Aortic smooth muscle cell (primary cell): ENCODE measurements at places on chromosomes 3 and 15. TPM values are rescaled to one million over a fixed set of nuclear protein-coding genes. Genes with fewer than 3 reads are reported as not detected.

The CDHR4 gene
- total RNA-seq = 0.06 TPM in 1 of 2 replicates, not detected in the other

The CHAC1 gene
- 2.8 and 5.3 TPM in 2 replicates for total RNA-seq

The SUSD5 gene
- 4.8 and 6.1 TPM in 2 replicates for total RNA-seq

The FAM174B gene
- total RNA-seq = 4.4 and 5.0 TPM in 2 replicates

The PPARG gene
- total RNA-seq = 8.1 and 14.3 TPM in 2 replicates

The ZNF710 gene
- total RNA-seq = 5.5 and 6.9 TPM in 2 replicates

The MOBP gene
- not detected in 2 replicates for total RNA-seq

The PGBD4 gene
- 2.2 and 2.4 TPM in 2 replicates for total RNA-seq

The ROPN1B gene
- total RNA-seq = not detected in 2 replicates

The SLC9C1 gene
- total RNA-seq = 0.13 and 0.44 TPM in 2 replicates

The TRAIP gene
- 2.2 and 5.2 TPM in 2 replicates for total RNA-seq

The DUOXA2 gene
- total RNA-seq = not detected in 2 replicates

The STIMATE gene
- 15.8 and 16.5 TPM in 2 replicates for total RNA-seq

The CKMT1A gene
- not detected in 2 replicates for total RNA-seq

The TLNRD1 gene
- 3.9 and 4.6 TPM in 2 replicates for total RNA-seq

The GABRR3 gene
- not detected in 2 replicates for total RNA-seq

The CD96 gene
- under 0.01 TPM in 2 replicates for total RNA-seq

The ST3GAL6 gene
- 4.9 and 11.3 TPM in 2 replicates for total RNA-seq

The MUSTN1 gene
- total RNA-seq = not detected in 2 replicates

The SLC24A5 gene
- total RNA-seq = not detected in 2 replicates

The C3orf22 gene
- total RNA-seq = not detected in 2 replicates

The PARP3 gene
- 45.7 and 58.0 TPM in 2 replicates for total RNA-seq

The LHFPL4 gene
- not detected in 2 replicates for total RNA-seq

The SNRPN gene
- 160 and 171 TPM in 2 replicates for total RNA-seq

The P3H2 gene
- total RNA-seq = 1.1 and 1.7 TPM in 2 replicates
